CD8-positive, alpha-beta T cell (primary cell): ENCODE measurements at places on chromosomes 7 and 10. TPM values are rescaled to one million over a fixed set of nuclear protein-coding genes. Genes with fewer than 3 reads are reported as not detected.

The SLC16A9 gene
- total RNA-seq: not detected

The MSMB gene
- total RNA-seq: not detected

The CCDC3 gene
- total RNA-seq: not detected

The KNDC1 gene
- not detected for total RNA-seq

The WNT8B gene
- total RNA-seq: not detected

The SLC26A5 gene
- not detected for total RNA-seq

The HOGA1 gene
- not detected for total RNA-seq

The KIAA1217 gene
- 0.22 TPM for total RNA-seq

The UNCX gene
- total RNA-seq: not detected

The ZC3HAV1 gene
- total RNA-seq: 198 TPM

The MRC1 gene
- not detected for total RNA-seq

The SPDYE2 gene
- total RNA-seq: not detected

The CLRN3 gene
- total RNA-seq: not detected

The HABP2 gene
- total RNA-seq: not detected

The NPC1L1 gene
- total RNA-seq: not detected

The SMO gene
- not detected for total RNA-seq

The CHST15 gene
- total RNA-seq: 0.19 TPM

The ENO4 gene
- not detected for total RNA-seq
